ENCODE measurements at places on chromosomes 5 and 9.
A peak's percentile ranks its signal among the peaks of the same experiment; 100 is the strongest.

DNA sequence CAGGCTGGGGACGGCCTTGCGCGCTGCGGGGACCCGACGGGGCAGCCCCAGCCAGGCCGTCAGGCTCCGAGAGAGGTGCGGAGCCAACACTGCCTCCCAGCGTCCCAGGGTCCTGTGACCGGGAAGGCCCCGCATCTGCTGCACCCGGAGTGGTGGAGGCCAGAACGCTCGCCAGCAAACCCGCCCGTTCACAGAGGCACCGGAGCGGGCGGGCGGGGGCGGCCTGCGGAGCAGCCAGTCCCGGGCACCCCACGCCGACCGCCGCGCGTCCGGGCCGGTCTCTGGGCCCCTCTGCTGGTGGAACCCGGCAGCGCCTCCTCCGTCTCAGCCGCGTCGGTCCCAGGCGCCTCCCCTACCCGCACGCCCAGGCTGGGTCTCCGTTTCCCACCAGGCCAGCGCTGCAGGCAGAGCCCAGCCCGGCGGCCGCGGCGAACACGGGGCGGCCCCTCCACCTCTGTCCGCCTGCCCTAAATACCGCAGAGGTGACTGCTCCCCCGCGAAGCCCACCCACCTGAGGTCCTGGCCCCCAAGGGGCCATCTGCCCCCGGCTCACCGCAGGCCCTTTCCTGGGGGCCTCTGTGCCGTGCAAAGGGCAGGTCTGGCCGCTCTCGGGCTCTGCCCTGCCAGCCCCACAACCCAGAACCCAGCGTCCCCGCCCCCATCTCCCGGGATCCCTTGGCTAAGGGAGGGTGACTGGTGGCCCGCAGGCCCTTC lies 15.9 kb downstream of the EXD3 start:
- peak; percentile 50 for DNase-seq

GRCh38 chr5:172902497-172903472 lies 56.4 kb upstream of the RPL26L1 start:
- DNase-seq, result peak; percentile 97

GRCh38 chr5:153672347-153673090 lies 182.0 kb downstream of the GRIA1 start:
- DNase-seq, result peak; percentile 73

- DNase-seq, result peak; percentile 78
These were observed 47.8 kb upstream of the SNX2 start for GRCh38 chr5:122727112-122727541.

DNA sequence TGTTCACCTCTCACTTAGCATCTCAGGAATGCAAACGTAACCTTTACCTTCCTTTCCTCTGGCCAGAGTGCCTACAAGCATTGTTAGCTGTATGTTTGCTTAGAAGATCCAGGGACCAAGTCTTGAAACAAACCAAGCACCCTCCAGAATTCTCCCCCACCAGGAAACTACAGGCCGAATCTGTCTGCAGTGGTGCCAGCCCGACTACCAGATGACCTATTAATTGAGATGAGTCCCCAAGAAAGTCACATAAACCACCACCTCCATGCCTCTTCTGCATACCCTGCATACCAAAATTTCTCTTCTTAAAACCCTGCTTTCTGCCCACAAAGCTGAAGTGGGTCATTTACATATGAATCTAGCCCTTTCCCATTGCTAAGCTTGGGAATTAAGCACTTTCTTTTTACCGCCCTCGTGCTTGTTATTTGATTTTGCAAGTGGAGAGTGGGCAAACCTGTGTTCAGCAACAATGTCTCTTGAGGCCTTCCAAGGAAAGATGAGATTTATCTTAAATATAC lies 1239.1 kb downstream of the CDH12 start:
- DNase-seq, result no peak

- no peak for DNase-seq
These were observed 133.3 kb upstream of the PPP1R2B start for GRCh38 chr5:156716591-156717380.

- DNase-seq, result no peak
These were observed 23.2 kb downstream of the CNTFR start for GRCh38 chr9:34566322-34566721.

- no peak for DNase-seq
These were observed 43.6 kb downstream of the SLC6A3 start for GRCh38 chr5:1401536-1402138.

DNA sequence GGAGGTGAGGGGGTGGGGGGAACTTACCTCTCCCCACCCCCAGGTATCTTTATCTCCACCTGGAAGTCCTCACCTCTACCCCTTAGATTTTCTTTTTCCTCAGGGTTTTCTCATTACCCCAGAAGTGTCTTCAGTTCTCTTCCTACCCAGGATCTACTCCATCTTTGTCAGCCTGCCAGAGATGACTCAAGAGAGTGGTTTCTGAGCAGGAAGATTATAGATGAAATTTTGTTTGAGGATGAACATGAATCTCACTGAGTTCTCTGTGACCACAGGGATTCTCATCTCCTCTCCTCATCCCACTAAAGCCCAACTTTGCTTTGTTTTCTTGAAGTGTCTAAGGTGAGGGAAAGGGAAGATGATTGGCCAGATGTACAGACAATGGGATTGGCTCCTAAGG lies 5.2 kb upstream of the HINT2 start:
- peak; percentile 82 for DNase-seq

GRCh38 chr9:84775056-84775643 lies 105.6 kb downstream of the NTRK2 start:
- DNase-seq, result no peak

GRCh38 chr5:93807846-93808245 lies 66.4 kb upstream of the POU5F2 start:
- no peak for DNase-seq

DNA sequence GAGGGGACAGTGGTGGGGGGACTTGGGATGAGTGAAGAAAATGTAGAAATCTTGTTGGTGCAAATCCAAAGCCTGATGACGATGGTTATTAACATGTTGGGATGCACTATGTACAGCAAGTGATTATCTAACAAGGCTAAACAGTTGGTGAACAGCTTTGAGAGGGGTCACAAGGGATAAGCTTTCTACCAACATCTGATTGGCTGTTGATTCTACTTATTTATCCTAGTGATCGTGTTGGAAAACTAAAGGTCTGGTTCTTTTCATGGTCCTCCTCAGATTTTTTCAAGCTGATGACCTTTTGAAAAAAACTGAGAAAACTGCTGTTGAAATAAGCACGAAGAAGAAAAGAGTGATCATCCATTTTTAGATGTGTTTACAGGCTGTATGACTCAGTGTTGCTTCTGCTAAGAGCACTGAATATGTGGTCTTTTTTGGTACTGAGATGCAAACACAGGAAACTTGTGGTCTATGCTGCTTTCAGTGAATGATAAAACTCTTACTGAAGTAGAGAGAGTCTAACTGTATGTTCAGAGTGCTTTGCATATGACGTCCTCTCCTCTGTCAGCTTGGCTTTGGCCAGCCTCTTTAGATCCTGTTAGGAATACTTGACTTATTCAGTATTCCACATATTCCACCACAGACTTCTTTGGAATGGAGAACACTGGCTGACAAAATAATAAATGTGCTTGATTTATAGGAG lies 174.8 kb downstream of the SLF1 start:
- peak; percentile 83 for DNase-seq

GRCh38 chr9:72473474-72474261 lies 47.7 kb upstream of the TMC1 start:
- DNase-seq, result peak; percentile 42

DNA sequence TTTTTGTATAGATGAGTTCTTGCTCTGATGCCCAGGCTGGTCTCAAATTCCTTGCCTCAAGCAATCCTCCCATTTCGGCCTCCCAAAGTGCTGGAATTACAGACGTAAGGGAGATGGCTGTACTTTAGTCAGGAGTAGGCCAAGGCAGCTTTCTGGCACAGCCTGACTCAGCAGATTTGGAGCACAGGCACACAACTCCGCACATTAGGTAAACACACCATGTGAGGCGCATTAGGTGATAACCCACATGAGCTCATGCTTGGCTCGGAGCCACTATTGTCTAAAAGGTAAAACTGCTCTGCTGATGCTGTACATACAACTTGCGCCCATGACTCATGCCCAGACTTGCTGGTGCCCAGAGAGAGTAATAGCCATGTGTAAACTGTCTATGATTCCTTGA lies 1157.9 kb downstream of the TAF11L14 start:
- no peak for DNase-seq

All from fibroblast of skin of abdomen (primary cell).